Renal pelvis (tissue), 12 donors: ENCODE measurements at places on chromosomes 16 and 17. TPM values are rescaled to one million over a fixed set of nuclear protein-coding genes. Genes with fewer than 3 reads are reported as not detected.

KRTAP4-9 gene
- polyA plus RNA-seq: not detected

- DNase-seq: no peak
These were observed 342.0 kb downstream of the SOX9 start for GRCh38 chr17:72462814-72463213.

DNA sequence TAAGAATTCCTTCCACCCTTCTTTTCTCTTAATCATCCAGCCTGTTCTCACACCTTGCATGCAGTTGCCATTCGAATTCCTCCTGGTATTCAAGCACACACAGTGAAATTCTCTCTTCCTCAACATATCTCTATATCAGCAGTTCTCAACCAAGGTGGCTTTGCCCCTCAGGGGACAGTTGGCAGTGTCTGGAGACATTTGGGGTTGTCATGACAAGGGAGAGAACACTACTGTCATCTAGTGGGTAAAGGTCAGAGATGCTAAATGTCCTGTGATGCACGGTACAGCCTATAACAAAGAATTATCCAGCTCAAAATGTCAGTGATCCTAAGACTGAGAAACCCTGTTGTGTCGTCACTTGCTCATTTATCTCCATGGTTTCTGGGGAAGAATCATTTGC is 94.8 kb upstream of the CPHXL start:
- no peak for DNase-seq

DNA sequence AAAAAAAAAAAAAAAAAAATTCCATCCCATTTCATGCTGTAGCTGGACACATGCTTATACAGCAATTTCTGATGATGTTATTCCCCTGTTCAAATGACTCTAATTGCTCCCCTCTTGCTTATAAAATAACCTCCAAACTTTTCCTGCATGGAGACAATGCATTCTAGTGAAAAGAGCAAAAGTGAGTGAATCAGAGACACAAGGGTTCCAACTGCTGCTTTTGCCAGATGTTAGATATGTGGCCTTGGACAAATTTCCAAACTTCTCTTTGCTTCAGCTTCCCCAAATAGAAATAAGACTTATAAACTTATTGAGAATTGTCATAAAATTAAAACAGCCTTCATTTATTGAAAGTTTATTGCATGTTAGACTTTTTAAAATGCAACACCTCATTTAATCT is 65.0 kb upstream of the AXIN2 start:
- DNase-seq: no peak

DNA sequence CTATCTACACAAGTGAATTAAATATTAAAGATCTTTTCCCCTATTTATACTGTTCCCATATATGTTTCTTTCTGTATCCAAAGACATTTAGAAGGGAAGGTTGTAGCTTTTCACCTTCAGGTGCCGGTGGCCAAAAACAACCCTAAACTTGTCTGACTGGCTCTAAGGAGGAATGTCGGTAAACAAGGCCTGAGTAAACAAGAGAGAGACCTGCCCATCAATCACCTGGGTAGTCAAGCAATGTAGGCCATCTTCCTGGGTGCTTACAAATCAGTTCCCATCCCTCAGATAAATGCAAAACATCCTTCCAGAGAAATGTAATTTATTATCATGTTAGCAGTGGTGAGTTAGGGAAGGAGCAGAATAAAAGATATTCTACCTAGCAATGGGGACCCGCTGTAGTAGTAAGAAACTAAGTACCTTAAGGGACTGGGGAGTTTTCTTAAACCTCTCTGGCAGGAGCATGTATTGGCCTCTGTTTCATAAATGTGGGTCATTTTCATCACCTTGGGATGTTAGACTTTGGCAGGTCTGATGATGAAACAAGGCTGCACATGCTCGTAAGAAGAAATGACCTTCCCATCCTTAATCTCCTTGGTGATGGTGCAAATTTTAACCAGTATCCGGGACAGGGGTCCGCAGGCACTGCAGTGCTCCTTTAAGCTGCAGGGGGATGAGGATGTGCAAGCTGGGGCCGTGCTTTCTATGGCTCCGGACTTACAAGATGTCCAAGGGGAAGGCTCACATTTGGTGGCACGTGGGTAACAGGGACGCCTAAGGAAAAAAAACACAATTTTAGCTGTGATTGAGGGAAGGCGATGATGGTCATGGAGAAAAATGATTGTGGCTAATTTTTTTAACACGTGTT is 8.4 kb downstream of the KRT39 start:
- no peak for DNase-seq

DNA sequence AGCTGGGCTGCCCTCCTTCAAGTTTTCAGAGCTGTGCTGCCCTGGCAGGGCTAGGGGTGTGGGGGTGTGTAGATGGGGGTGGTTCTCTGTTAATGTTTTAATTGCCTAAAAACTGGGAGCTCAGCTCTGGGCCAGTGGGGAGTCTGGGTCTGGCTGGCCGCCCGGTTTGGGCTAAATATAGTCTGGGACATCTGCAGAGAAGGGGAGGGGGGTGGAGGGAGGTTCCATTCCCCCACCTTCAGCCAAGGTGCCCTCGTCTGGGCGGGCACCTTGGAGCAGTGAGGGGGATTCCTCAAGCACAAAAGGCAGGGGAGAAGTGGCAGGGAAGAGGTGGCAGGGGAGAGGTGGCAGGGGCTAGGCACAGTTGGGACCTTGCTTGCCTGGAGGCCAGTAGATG is 13.0 kb downstream of the RARA start:
- DNase-seq: no peak

DNA sequence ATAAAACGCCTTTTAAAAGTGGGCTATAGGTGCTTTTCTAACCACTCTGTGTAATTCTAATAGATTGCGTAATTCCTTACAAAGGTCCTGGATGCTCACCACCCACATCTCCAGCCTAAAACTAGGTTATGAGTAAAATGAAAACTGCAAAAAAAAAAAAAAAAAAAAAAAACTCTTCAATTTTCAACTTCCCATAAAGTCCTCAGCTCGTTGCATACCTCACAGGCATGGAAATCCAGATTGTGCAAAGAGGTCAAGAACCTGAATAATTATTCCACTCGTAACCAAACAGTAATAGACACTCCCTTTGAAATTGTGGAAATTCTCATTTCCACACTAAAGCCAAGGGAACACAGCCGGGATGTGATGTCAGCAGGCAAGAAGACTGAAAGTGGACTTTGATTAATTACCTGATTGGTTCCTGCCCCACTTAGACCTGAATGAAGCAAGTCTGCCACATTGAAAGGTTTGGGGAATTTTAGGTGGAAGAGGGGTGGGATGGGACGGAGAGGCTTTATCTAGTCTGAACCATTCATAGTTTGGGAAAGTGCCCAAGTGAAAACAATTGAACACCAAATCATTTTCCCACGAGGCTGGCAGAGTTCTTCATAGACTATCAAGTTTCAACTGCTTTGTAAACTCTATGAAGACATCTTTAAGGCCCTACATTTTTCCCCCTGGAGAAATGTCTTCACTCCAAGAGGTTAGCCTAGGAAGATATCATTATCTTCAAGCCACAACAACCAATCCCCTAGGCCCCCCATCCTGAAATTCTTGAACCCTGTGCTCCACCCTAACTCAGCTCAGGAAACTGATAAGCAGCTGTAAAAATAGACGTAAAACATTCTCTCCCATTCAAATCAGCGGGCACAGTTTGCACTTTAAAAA is 49.1 kb upstream of the TANC2 start:
- no peak for DNase-seq

PIPOX gene
- polyA plus RNA-seq: 11.0 TPM

DNA sequence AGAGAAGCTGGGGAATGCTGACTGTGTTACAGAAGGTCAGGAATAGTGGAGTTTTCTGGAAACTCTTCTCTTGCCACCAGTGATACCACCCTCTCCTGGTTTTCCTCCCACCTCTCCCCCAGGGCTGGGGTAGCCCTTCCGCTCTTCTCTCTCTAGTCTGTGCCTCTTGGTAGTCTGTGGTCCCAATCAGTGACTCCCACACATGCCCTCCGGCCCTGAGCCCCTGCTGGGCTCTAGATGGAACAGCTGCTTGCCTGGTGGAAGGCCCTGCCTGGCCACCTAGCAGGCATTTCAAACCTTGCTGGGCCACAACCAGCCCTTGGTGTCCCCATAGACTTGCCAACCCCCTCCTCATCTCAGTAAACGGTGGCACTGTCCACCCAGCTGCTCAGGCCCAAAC is 15.2 kb upstream of the MTSS2 start:
- no peak for DNase-seq

GRCh38 chr17:46928467-46929261 is 5.7 kb downstream of the GOSR2 start:
- DNase-seq: no peak
